ENCODE measurements at places on chromosomes 13 and 19.

DNA sequence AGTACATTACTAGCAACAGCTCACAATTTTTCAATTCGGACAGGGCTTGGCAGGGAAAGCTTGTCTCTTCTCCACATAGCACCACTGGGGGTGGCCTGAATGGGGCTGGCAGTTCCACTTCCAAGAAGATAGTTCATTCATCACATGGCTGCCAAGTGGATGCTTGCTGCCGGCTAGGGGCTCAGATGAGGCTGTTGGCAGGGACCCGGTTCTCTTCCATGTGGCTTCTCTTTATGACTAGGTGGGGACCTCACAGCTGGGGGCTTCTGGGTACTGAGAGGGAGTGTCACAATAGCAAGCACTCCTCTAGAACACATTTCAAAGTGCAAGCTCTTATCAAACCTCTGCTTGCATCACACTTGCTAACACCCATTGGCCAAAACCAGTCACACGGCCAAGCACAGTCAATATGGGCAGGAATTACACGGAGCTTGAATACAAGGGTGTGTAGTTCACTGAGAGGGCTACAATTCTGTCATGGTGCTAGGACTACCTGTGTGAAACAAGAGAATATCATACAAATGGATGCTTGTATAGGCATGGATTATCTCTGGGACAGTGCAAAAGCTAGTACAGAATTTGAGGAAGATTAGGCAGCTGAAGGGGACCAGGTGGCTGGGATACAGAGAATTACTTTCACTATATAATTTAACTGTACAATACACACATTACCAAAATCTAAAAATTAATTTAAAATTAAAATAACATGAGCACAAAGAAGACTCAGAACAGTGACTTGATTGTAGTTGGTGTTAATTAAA, 32.3 kb downstream of the ATP7B start:
- no peak for DNase-seq

DNA sequence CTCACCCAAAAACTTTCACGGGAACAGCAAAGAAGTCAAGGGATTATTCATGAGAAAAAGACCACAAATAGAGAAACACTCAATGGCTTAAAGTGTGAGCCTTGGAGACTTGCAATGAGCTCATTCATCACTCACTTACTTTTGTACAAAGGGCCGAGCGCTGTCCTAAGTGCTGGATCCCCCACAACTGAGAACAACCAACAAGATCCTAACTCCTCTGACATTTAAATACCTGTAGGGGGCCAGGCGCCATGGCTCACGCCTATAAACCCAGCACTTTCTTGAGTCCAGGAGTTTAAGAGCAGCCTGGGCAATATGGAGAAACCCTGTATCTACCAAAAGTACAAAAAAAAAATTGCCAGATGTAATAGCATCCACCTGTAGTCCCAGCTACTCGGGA, 29.4 kb upstream of the ZNF507 start:
- no peak for DNase-seq

GRCh38 chr13:27644302-27644701, 22.6 kb downstream of the POLR1D start:
- no peak for DNase-seq

- no peak for DNase-seq
These were observed 200.5 kb downstream of the POU4F1 start for GRCh38 chr13:78402708-78403400.

- DNase-seq, result no peak
These were observed at the start of gene CEACAM16 for GRCh38 chr19:44698492-44699201. TSS of gene CEACAM16 (plus strand) at chr19:44699151. CDS start at chr19:44701457, 2,306 bp downstream.

- no peak for DNase-seq
These were observed 4.4 kb upstream of the NLRP12 start for GRCh38 chr19:53828531-53828930.

- DNase-seq, result no peak
These were observed 566.3 kb downstream of the KCTD12 start for GRCh38 chr13:76319921-76320320.
